Activated CD4-positive, alpha-beta T cell treated with anti-CD3 and anti-CD28 coated beads for 1 hour (primary cell): ENCODE measurements at places on chromosomes 5 and 9.

DNA sequence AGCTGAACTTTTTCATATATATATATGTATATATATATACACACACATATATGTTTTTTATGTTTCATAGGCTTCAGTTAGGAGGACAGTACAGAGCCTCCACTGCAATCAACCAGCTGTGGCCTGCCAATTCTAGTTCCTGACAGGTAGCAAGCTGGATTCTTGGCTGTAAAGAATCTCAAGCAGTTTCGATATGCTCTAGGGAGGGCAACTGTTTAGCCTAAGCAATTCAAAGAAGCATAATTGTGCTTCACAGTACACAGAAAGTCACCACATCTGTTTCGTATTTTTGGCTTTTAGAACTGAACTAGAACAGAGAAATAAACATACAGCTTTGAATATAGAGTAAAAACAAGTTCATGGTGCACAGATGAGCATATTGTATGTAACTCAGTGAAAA is 152.4 kb upstream of the ARRDC3 start:
- no peak for DNase-seq

GRCh38 chr5:69300537-69301203 is 31.9 kb downstream of the CCDC125 start:
- DNase-seq: no peak

DNA sequence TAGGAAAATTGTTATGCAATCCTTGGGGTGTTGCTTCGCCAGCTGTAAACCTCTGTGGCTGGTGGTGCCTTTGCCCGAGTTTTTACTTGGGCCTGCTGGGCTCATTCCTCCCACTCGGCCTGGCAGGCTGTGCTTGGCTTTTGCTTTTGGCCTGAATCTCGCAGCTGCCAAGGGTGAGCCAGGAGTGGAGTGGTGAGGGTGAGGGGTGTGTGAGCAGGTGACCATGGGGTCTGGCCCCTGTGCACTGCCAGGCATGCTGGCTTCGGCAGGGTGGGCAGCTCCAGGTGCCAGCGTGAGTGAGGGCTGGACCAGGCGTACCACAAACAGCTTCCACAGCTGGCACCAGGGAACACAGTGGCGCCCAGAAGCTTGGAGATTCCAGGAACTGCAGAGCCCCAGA is 12.6 kb upstream of the DHFR start:
- DNase-seq: no peak

DNA sequence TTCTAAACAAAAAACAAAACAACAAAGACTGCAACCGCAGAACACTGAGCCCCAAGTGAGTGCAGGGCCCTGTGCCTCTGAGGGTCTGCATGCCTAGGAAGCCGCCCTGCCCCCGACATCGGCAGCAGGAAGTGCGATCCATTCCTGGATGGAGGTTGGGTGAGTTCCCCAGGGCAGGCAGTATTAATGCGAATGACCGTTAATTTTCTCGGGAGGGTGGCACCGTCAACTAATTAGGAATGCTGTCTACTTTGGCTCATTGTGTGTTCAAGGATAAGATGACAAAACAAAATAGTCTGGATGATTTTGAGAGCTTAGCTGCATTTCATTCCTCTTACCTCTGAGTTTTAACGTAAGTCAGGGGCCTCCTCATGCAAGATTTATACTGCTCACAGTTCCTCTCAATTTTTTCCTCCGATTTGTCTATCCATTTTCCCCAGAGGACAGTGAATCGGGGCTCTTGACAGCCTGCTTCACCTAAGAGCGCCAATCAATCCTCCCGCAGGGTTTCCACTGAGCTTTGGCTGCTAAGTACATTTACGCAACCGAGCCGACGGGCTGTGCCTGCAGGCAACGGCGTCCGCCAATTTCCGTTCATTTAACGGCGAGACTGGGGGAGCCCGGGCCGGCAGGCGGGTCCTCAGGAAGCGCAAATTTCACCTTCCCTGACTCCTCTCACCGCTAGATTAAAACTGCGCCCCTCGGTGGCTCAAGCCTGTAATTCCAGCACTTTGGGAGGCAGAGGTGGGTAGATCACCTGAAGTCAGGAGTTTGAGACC is 2.9 kb upstream of the NXNL2 start:
- DNase-seq: no peak

- no peak for DNase-seq
Measured at GRCh38 chr9:116813031-116813300, 125.9 kb downstream of the TRIM32 start.

- DNase-seq: no peak
Measured at GRCh38 chr5:172713809-172714490, 57.0 kb downstream of the DUSP1 start.

DNA sequence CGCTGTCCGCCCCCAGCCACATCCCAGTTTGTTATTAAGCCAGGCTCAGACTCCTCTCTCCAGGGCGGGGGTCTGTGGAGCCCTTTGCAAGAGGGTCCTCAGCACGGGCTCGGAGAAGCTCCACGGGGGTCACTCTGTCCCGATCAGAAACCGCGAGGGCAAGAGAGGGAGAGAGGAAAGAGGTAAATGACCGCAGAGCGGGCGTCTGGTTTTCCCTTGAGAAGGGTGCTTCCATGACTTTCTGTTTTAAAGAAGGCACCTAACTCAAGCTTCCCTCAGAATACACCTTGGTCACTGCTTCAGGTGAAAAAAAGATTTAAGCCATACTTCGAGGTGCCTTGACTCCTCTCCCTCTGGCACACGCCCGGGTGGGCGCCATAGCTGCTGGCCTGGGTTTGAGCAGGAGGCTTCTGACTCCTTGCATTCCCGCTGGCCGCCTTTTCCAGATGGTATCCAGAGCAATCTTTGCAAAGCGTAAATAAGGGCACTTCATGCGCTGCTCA is 5.8 kb upstream of the TERT start:
- no peak for DNase-seq

DNA sequence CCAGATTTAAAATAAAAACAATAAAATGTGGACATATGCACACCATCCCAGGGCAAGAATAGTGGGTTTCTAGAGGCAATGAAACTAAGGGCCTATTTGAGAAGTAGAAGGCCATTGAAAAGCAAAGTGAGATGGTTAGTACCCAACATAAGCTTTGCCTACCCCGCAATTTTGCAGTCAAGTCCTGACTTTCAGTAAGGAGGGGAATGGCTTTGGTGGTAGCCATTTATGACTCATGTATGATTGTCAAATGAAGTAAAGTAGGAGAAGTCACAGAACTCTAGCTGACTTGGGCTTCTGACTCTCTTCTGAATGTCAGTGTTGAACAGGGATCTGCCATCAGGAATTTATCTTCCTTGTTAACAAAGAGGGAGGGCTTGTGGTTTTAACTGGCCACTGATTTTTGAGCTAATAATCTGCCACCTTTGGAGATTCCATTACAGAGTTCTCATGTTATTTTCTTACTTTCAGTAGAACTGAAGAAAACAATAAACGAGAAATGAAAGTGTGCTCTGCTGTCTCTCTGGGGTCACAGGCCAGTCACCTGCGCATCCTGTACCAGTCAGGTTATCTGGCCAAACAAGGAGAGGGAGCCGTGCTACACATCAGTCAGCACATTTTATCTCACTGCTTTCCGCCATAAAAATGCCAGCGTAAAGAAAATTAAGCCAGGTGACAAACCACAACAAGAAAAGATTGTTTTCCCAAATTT is 14.3 kb upstream of the SNCAIP start:
- DNase-seq: no peak

DNA sequence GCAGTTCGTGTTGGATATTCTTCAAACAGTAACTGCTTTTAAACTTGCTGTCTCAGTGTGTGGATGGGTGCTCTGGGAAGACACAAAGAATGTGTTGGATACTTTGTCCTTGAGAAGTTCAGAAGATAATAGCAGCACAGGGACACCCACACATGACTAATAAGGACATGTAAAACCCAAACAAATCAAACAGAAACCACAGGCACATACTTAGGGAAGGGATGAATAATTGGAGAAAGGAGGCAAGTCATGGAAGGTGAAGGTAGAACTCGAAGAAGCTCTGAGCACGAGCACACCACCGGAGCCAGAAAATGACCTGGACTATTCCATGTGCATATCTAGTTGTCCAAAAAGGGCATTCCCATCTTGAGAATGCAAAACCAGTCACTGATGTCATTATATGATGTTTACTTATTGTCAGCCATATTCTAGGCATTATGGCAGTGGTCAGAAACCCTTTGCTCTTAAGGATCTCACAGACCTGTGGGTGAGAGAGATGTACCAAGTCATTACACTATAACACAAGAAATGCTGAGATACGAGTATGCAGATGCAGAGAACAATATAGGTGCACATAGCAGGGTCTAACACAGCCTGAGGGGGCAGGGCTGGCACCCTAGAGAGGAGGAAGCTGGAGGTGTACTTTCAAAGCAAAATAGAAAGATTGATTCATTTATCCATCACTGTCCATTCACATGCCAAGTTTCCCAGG is 152.9 kb downstream of the PIK3R1 start:
- DNase-seq: no peak

GRCh38 chr9:71519098-71519696 is 249.1 kb downstream of the CEMIP2 start:
- DNase-seq: no peak

DNA sequence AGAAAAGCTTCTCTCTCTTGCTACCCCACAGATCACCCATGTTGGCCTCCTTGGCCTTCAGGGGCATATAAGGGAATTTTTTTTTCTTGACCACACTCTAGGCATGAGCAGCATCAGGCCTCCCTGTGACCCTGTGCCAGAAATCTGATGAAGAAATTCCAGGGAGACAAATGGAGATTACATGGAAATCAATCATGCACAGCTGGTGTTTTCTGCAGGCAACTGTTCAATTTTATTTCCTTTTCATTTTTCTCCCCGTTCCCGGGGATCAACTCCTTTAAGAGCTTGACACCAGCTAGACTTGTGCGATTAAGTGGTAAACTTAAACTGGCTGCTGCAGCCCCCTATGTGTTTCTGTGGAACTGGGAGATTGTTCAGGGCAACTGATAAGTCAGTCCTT is 59.3 kb downstream of the GALNT10 start:
- DNase-seq: no peak

- DNase-seq: no peak
Measured at GRCh38 chr9:110669433-110669832, 842 bp downstream of the MUSK start.

- no peak for DNase-seq
Measured at GRCh38 chr5:52846182-52846842, 58.6 kb downstream of the ITGA1 start.

GRCh38 chr9:127545196-127546124 is 66.6 kb upstream of the STXBP1 start:
- no peak for DNase-seq

- DNase-seq: no peak
Measured at GRCh38 chr5:80277191-80277590, 21.3 kb upstream of the SERINC5 start.

- no peak for DNase-seq
Measured at GRCh38 chr5:174316326-174316725, 270.8 kb downstream of the NSG2 start.

GRCh38 chr5:153445875-153446579 is 44.4 kb upstream of the GRIA1 start:
- no peak for DNase-seq

DNA sequence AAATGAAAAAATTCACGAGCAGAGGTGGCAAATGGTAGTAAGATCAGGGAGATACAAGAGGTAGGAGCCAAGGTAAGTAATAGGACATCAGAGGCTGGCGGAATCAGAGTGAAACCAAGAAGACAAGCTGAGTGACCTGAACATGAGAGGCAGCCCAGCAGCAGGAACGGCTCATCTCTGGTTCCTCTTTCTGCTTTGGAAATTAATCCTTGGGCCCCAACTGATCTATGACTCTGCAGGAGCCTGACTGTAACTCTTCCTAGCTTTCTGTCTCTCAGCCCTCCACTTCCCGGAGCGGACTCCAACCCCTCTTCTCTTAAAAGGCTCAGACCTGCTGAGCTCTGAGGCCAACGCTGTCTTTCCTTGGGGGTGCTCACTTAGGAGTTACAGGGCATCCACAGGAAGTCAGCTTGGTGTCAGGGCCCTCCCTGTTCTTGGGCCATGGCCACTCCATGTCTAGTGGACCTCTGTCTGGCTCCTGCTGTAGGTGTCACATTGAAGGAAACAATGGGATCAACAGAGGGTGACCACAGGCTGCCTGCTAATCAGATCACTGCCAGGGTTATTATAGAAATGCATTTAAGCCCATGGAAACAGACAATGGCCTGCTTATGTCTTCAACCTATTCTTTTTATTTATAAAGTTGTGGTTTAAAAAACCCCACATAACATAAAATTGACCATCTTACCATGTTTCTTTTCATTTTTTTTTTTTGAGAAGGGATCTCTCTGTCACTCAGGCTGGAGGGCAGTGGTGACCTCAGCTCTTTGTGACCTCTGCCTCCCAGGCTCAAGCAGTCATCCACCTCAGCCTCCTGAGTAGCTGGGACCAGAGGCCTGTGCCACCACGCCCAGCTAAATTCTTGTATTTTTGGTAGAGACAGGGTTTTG is 22.5 kb upstream of the SHB start:
- DNase-seq: no peak

GRCh38 chr5:124132843-124133242 is 613.6 kb downstream of the ZNF608 start:
- no peak for DNase-seq

GRCh38 chr9:136111910-136112309 is 6.8 kb downstream of the TMEM250 start:
- DNase-seq: no peak

DNA sequence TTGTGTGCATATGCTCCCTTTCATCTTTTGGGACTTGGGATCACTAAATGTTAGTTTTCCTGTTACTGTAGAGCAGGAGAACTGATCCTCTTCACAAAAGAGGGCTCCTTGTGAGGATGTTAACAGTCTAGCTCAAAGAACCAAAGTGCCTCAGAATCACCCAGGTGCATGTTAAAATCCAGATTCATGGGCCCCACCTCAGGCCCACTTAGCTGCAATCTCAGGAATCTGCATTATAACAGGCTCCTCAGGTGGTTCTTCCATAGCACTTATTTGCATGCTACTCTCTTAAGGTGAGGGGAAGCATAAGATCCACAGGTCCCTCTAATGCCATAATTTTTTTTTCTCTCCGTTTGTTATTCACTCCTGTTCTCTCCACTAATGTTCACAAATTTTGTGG is 14.8 kb upstream of the MEF2C start:
- DNase-seq: no peak
